ENCODE measurements at places on chromosomes 1 and 21.

DNA sequence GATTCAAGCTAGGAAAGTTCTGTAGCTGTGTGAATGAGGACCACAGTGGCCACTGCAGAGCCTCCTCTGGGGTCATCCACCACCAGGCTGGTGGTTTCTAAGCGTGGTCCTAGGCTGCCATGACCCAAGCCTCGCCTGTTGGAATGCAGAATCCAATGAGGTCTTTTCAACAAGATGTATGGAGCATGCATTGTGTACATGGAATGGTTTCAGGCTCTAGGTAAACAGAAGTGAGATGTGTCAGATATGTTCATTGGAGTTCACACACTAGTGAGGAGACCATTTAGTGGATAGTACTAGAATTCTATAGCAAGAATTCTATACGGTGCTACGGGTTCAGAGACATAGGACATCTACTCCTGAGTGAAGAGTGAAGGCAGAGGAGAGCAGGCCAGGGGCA, 10.7 kb downstream of the RNU5D-1 start:
- no peak for DNase-seq

GRCh38 chr1:43986712-43987111, 4.7 kb upstream of the CCDC24 start:
- no peak for DNase-seq

DNA sequence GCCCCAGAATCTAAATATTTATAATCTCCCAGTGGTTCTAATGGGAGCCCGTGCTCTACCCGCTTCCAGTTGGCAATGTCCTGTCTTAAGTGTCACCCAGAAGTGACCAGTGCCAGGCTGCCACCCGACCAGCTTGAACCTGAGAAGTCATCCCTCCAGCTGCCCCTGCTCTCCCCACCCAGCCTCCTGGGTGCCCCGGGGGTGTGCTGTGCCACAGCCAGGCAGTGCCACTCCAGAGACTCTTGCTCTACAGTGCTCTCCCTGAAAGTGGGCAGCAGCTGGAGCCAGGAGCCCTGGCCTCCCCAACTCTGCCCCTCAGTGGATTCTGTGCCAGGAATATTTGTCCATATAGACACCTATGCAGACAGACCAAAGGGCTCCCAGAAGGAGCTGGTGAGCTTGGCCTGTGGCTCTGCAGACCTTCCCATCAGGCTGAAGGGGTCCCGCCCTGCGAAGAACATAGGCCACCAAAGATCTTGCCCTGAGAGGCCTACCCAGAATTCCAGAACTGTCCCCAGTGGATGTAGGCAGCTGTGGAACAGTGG, 9.0 kb upstream of the EPS8L3 start:
- no peak for DNase-seq

- DNase-seq, result no peak
These were observed 42.0 kb upstream of the CLSTN1 start for GRCh38 chr1:9865724-9866123.

- no peak for DNase-seq
These were observed 502.3 kb downstream of the NUF2 start for GRCh38 chr1:163824006-163824405.

GRCh38 chr1:4585216-4585615, 69.2 kb upstream of the AJAP1 start:
- no peak for DNase-seq

- no peak for DNase-seq
These were observed 1.1 kb downstream of the DFFB start for GRCh38 chr1:3858231-3858981.

DNA sequence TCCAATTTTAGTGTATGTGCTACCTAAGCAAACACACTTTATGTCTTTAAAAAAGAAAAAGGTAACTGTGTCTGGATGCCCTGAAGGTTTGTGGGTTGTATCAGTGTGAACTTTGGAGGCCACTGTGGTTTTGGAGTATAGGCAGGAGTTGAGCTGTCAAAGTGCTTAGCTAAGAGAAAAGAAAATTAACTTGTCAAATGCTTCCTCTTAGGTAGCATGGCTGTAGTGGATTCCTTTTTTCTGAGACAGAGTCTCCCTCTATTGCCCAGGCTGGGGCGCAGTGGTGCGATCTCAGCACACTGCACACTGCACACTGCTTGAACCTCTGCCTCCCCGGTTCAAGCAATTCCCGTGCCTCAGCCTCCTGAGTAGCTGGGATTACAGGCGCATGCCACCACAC, 11.2 kb upstream of the SLC41A1 start:
- no peak for DNase-seq

DNA sequence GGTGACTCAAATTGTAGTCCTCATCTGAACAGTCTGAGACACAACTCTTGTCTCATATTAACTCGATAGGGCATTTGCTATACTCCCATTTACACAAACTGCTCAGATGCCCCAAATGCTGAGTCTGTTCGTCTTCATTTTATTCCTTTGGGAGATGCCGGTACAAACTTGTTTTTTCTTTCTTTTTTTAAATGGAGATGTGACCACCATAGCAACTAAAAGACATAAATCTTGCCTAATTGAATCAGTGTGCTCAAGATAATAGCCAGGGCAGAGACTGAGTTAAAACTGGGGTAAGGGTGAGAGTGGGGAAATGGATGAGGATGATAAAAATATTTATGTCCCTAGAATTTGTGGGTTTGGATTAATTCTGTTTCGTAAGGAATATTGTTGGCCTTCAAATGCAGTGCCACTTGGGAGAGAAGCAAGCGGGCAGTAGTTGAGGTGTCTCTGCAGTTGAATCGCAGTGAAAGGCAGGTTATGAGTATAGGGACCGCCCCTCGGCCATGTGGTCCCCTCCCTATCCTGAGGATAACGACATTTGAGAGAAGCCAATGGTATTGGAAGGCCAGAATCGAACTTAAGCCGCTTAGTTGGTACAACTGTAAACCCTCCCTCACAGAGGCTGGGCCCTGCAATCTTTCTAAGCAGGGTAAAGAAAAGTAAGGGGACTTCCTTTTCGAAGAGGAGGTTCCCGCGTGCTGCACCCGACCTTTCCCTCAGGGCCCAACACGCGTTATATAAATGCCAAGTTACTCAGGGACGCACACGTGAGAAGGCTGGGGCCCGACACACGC, 859 bp upstream of the LRRC8B start:
- peak; percentile 36 for DNase-seq

- no peak for DNase-seq
These were observed 4.3 kb downstream of the SETSIP start for GRCh38 chr1:92070892-92071291.

DNA sequence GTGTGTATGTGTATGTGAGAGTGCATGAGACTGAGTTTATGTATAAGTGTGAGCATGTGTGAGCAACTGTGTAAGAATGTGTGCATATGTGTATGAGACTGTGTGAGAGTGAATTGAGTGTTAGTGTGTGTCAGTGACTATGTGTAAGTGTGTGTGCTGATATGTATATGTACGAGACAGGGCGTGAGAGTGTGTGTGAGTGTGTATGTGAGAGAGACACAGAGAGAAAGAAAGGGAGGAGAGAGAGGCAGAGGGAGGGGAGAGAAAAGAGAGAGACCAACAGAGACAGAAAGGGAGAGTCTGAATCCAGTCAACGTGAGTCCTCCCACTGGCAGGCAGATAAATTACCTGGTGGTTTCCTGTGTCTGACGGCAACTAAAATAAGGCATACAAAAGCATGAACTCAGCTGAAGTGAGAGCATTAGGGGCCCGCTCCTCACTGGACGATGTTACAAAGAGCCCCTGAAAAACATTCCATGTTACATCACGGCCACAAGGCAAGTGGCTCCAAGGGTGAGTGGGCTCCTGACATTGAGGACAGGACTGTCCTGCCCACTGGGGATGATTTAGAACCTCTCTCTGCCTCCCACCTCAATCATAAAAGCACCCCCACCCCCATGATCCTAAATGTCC, 66.6 kb upstream of the TIAM1 start:
- no peak for DNase-seq

- DNase-seq, result no peak
These were observed 12.5 kb downstream of the NR5A2 start for GRCh38 chr1:200039849-200040474.

DNA sequence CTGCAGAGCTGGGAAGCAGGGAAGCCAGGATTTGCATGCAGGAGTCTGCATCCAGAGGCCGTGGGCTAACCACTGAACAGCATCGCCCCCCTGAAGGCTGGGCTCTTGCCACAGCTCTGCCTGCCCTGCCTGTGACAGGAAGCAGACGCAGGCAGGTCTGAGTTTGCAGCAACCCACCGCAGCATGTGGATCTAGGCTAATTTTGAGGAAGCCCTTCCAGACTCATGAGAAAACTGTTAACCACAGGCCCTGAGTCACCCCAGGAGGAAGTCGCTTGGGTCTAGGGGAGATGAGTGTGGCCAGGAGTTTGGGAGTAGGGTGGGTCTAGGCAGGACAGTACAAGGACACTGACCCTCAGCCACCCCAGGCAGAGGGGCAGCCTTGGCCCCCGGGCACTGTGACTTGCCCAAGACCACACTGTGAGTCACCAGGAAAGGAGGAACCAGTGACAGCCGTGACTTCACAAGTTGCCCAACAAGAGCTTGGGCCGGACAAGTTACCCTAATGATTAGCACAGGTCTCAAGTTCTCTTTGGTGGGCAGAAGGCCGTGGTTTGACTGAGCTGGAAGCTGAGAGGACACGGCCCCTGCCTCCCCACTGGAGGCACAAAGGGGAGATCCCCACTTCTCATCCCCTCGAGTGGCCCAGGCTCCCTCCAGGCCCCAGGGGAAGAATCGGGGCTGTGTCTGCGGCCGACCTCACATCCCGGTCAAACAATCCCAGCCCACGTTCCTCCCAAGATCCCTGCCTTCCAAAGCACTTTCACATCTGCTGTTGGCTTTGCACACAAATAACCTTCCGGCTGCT, 826 bp downstream of the LAPTM5 start:
- peak; percentile 50 for DNase-seq

DNA sequence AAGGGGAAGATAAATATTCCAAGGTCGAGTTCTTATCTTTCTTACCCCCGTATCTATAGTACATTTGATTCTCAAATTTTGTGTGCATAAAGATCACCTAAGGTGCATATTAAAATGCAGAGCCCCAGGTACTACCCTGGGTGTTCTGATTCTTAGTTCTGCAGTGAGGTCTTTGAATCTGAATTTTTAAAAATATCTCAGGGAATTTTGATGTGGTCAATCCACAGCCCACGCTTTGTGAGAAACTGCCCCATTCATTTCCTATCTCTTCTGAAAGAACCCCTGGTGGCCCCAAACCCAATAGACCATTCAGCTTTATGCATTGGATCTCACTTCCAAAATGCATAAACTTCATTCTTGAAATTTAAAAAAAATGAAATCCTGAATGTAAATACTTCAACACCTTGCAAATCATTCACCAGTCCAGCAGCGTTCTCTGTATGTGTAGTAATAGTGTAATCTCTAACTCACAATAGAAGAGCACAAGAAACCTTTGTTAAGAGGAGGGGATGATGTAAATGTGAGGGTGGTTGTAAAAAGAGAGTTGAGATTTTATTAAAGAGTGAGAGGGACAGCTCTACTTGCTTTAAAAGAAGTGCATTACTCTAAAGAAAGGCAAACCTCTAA, 108.8 kb upstream of the ZP4 start:
- no peak for DNase-seq

Data from activated CD8-positive, alpha-beta memory T cell treated with anti-CD3 and anti-CD28 coated beads for 4 hours (primary cell).